ENCODE measurements at places on chromosomes 4 and X.

- DNase-seq: no peak
Measured at GRCh38 chr4:145521282-145521681, 39.6 kb downstream of the SMAD1 start.

- DNase-seq: no peak
Measured at GRCh38 chr4:38752372-38752940, 30.3 kb downstream of the TLR10 start.

GRCh38 chr4:2962614-2963174, 512 bp downstream of the NOP14 start:
- DNase-seq: no peak

DNA sequence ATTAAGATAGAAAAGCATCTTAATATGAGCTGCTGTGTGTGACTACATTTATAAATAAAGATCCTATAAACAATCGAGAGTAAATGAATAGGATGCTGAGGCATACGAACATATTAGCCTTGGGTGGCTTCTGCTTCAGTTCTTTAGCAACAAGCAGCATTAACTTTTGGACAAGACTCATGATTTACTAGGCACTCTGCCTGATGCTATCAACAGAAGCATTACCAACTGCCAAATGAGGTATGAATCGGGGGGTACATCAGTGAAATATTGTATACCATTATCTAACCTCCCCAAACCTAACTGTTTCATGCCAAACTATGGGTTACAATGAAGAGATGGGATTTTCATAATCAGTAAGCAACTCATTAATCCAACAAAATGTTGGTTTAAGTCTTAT, 113.1 kb downstream of the RAB28 start:
- DNase-seq: no peak

- DNase-seq: no peak
Measured at GRCh38 chr4:146477054-146477453, 44.7 kb downstream of the SLC10A7 start.

- DNase-seq: peak; percentile 37
Measured at GRCh38 chr4:108080747-108081146, 88.0 kb downstream of the LEF1 start.

GRCh38 chrX:10474510-10474909, 145.9 kb downstream of the MID1 start:
- DNase-seq: no peak

- no peak for DNase-seq
Measured at GRCh38 chr4:40523581-40523980, 106.1 kb downstream of the RBM47 start.

DNA sequence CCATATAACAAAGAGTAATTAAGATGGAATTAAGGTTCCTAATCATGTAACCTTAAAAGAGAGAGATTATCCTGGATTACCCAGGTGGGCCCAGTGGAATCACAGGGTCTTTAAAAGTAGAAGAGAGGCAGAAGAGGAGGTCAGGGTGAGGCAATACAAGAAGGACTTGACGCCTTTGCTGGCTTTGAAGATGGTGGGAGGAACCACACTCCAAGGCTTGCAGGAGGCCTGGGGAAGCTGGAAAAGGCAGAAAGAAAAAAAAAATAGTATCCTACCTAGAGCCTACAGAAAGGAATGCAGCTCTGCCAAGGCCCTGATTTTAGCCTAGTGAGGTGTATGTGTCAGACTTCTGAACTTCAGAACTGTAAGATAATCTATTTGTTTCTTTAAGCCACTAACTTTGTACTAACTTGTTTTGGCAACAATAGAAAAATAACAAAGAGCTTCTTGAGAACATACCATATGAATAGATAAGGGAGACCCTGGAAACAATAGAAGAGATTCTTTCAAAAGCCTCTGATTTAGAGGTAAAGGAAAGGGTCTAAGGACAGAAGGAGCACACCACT, 229.9 kb upstream of the TTC29 start:
- DNase-seq: no peak

DNA sequence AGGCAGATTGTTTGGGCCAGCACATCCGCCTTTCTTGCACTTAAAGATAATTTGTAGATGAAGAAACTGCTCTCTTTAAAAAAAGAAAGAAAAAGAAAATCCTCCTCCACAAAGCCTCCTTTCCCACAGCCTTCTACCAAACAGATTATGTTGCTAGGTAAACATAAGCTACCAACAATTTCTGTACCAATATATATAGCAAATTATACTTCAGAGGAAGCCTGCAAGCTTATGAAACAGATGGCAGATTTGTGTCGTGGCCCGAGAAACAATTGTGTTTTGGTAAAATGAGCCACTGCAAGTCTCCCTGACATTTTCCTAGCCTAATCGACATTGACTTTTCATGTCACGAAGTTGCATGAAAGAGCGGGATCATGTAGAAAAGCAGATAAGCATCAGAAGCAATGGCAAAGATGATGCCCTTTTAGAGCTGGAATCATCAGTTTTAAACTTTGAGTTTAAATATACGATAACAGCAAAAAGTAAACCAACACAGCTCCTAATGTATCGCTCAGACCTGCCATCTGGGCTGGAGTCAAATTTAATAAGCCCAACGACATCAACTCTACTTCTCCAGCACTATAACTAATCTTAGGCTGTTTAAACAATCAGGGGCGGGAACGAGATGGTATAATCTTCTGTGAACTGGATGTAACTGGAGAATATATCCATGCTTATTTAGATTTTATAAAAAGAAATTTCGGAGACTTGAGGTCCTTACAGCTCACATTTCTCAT, 94.9 kb upstream of the PLAC1 start:
- DNase-seq: no peak
